Endothelial cell of coronary artery (primary cell): ENCODE measurements at places on chromosomes 5 and 9. TPM values are rescaled to one million over a fixed set of nuclear protein-coding genes. Genes with fewer than 3 reads are reported as not detected.

PGM5 gene
- total RNA-seq, result 1.1 TPM in 1 of 2 replicates, not detected in the other

PTPRD gene
- 0.38 and 5.8 TPM in 2 replicates for total RNA-seq

NTRK2 gene
- total RNA-seq, result 0.09 and 0.18 TPM in 2 replicates

TMEM252 gene
- total RNA-seq, result not detected in 2 replicates

MEGF10 gene
- 0.09 and 0.36 TPM in 2 replicates for total RNA-seq

PCDHB15 gene
- 0.90 and 1.7 TPM in 2 replicates for total RNA-seq
